ENCODE measurements at places on chromosomes 2 and 18.

DNA sequence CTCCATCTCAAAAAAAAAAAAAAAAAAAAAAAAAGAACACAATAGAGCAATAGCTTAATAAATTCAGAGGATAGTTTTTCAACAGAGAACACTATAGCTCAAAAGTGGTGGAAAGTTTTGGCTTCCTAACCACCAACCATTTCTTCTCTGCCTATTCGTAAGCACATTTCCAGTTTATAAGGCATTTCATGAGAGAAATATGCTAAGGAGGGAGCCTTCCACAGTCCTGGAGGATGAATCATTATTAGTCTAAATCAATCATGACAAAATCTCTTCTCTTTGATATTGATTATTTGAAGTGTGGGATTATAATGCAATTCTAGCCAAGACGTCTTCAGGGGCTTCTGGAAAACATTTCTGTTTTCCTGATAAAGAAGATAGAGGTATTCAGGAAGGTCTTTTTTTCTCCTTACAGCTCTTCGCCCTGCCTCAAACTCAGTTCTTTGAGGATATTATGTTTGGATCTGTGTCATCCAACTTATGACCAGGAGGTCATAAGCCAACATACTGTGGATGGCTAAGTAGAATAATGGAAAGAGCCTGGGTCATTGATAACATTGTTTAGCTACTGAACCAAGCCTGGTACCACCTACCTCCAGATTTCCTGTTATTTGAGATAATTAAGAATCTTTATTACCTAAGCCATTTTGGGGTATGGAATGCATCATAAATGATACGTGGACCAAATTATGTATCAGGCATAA lies 207.3 kb downstream of the TRIB2 start:
- no peak for DNase-seq

GRCh38 chr2:100520224-100520623 lies 42.6 kb upstream of the PDCL3 start:
- no peak for DNase-seq

DNA sequence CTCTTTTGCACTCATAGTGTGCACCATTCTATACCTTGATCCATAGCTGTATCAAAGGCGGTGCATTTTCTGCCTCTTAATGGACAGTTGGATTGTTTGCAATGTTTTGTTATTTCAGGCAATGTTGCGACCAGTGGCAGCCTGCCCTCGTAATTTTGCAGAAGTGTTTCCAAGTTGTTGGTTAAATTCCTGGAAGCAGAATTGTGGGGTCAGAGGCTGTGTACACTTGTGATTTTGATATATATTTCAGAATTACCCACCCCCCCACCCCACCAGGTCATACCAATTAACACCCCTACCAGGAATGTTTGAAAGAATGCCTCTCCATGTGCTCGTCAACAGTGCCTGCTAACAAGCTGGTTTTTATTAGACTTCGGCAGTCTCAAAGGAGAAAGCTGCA lies 32.4 kb upstream of the IL1R1 start:
- DNase-seq: no peak

DNA sequence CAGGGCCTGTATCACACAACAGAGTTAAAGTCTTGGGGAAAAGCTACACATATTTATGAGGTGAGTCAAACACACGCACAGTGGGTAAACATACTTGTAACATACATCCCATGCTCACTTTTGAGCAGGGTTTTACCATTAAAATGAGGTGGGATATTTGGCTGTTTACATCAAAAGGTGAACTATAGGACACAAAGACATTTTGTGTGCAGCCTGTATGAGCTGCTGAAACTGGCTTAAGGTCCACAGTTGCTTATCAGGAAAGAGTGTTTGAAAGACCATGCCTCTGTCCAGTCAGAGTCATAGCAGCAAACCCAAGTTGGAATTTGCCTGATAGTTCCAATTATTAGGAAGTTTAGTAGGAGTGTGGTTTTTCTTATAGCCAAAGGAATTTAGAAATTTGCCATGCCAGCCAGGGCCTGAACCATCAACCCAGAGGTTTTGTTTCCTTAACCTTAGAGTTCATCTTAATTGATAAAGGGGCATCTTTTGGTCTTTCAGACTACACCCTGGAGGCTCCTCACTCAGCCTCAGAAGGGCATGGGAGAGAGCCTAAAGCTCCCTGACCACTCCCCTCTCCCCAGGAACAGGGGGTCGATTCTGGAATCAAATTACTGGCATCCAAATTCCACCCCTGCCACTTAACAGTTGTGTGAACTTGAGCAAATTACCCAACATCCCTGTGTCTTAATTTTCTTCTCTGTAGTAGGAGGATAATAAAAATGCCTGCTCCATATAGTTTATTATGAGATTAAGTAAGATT lies 29.9 kb upstream of the L3MBTL4 start:
- DNase-seq: no peak

GRCh38 chr2:14304326-14304725 lies 328.2 kb upstream of the LRATD1 start:
- no peak for DNase-seq

DNA sequence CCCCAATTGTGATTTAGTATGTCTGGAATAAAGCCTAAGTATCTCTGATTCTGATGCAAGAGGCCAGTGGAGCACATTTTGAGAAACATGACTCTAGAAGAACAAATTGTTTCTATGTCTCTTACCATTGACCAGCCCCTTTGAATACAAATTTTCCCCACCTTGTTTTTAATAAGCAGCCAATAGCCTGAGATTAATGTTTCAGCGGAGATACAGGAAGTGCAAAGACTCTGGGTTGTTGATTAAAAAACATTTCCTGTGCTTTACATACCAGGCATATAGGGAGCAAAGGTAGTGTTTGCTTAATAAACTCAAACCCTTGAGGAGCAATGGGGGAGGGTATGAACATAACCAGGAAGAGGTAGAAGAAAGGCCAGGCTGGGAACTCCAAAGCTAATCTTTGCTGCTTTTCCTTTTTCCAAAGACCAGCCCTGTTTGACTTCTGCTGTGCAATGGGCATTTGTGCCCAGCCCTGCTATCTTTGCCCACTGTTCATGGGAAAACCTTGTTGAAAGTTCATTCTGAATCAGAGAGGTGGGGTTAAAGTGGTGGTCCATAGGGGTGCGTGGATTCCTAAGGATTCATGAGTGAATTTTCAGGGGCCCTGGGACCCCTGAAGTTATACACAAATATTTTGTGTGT lies 29.3 kb downstream of the UPP2 start:
- no peak for DNase-seq

DNA sequence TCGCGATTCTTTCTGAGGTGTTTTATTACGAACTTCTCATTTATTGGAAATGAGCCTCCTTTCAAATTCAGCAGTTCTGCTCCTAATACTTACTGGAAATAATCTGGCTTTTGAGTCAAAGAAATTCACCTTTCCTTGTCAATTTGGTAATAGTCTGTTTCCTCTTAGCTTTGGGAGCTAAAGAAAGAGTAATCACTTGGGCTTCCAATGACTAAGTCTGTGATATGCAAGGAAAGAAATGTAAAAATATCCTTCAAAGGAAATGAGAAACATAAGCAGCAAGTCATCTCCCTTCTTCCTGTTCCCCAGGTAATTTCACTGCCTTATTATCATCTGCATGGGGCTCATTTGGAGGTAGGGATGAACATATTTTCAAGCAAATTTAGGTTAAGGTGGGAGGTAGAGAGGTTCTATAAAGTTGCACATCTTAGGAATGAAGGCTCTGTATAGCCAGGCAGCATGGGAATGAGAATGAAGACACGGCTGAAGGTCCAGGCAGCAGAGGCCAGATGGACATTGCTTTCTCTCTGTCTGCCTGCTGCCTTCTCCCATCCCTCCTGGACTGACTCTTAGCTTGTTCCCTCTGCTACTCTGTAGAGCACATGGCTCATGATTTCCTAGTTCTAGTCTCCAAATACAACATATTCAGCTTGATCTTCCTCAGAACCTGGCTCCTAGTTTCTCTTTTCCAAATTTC lies 1.0 kb downstream of the SPP2 start:
- DNase-seq: no peak

GRCh38 chr18:21557607-21558253 lies 42.8 kb downstream of the ESCO1 start:
- no peak for DNase-seq

DNA sequence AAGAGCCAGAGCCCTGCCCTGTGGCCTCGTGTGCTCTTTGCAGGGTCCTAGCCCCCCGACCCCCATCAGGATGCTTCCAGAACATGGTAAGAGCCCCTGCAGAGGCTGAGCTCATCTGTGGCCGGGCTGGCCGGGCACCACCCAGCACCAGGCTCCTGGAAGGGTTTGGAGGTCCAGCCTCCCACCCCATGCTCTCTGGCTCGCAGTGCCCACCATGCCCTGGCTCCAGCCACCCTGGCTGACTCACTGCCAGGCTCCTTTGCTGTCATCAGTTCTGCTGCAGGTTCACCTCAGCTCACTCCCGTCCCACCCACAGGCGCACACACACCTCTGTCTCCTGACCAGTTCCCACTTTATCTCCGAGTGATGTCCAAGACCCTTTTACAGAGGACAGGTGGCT lies 37.5 kb downstream of the EIF4E2 start:
- DNase-seq: no peak

GRCh38 chr2:127037476-127037875 lies 69.5 kb downstream of the BIN1 start:
- peak; percentile 15 for DNase-seq
